Naive thymus-derived CD8-positive, alpha-beta T cell (primary cell): ENCODE measurements at places on chromosomes 5 and 9. TPM values are rescaled to one million over a fixed set of nuclear protein-coding genes. Genes with fewer than 3 reads are reported as not detected.

The TXNDC8 gene
- not detected for total RNA-seq

GRCh38 chr5:76867827-76868693 is 18.2 kb downstream of the S100Z start:
- DNase-seq, result peak; percentile 50
- H3K27ac ChIP-seq, result no peak overlapping the region
- H3K27me3 ChIP-seq, result no peaks in the 10 kb centered on the region

DNA sequence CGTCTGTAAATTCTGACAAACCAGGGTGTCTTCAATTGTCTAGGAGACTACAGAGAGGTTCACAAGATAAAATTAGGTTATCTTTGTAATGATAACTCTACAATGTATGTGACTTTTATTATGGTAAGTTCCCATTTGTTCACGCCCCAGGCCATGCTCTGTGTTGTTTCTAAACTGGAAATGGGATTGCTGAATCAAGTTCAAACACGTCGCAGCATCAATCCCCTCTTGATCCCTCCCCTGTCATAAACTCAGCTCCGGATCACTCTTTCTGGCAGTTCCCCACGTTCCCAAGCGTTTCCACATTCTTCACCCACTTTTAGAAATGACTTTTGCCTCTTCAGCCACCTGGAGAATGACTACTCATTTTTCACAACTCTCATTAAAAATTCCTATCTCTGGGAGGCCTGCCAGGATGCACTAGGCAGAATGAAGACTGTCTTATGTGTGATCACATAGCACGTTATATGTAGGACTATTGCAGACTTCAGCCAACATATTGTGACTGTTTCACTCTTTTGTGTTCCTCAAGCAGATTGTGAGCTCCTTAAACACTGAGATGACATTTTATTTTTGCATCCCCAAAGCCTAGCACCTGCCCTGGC is 1124.2 kb upstream of the WWC1 start:
- DNase-seq, result no peak
- H3K4me1 ChIP-seq, result no peaks in the 10 kb centered on the region
- no peaks in the 10 kb centered on the region for H3K27me3 ChIP-seq
- H3K36me3 ChIP-seq, result no peaks in the 10 kb centered on the region

- no peak overlapping the region for H3K4me3 ChIP-seq
- no peaks in the 10 kb centered on the region for H3K4me1 ChIP-seq
- no peaks in the 10 kb centered on the region for H3K36me3 ChIP-seq
- H3K27me3 ChIP-seq, result no peaks in the 10 kb centered on the region
- no peak for DNase-seq
- no peak overlapping the region for H3K27ac ChIP-seq
Observed at GRCh38 chr9:89841456-89841855, 236.6 kb downstream of the GADD45G start.

The SPINK7 gene
- not detected for total RNA-seq

The GPR151 gene
- not detected for total RNA-seq

The NME5 gene
- not detected for total RNA-seq

The RIGI gene
- 22.6 TPM for total RNA-seq

The PGM5 gene
- total RNA-seq, result not detected

- DNase-seq, result peak; percentile 71
- H3K4me3 ChIP-seq, result no peak overlapping the region
- peak overlapping the region; percentile 62 for H3K27ac ChIP-seq
- H3K27me3 ChIP-seq, result no peaks in the 10 kb centered on the region
- peaks cover 10% of the 10 kb centered on the region for H3K36me3 ChIP-seq
Observed at GRCh38 chr9:133403766-133404453, 13.9 kb downstream of the REXO4 start.

The LCN12 gene
- 2.7 TPM for total RNA-seq

GRCh38 chr5:3602785-3603502 is 7.3 kb downstream of the IRX1 start:
- peaks cover 85% of the 10 kb centered on the region for H3K27me3 ChIP-seq
- no peak overlapping the region for H3K4me3 ChIP-seq
- DNase-seq, result no peak
- H3K27ac ChIP-seq, result no peak overlapping the region
- H3K36me3 ChIP-seq, result peaks cover 6% of the 10 kb centered on the region
- H3K4me1 ChIP-seq, result peaks cover 18% of the 10 kb centered on the region

DNA sequence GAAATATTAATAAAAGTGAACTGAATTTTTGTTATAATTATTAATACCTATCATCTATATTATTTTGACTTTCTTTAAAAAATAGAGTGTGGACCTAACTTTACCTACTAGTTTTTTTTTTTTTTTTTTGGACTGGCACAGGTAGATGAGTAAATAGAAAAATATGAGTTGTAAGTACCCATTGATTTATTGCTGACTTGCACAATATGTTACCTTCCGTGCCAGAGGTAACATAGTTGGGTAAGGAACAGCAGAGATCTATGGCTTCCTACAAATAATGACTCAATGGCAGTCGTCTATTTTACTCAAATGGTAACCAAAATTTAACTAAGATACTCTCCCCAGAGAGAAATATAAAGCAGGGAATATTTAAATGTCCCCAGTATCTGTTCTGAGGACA is 1212.8 kb downstream of the PTPRD start:
- no peaks in the 10 kb centered on the region for H3K4me1 ChIP-seq
- no peak overlapping the region for H3K4me3 ChIP-seq
- H3K36me3 ChIP-seq, result no peaks in the 10 kb centered on the region
- H3K27me3 ChIP-seq, result no peaks in the 10 kb centered on the region

The MEIKIN gene
- 2.7 TPM for total RNA-seq

The MPDZ gene
- total RNA-seq, result not detected

- no peak for DNase-seq
- no peaks in the 10 kb centered on the region for H3K36me3 ChIP-seq
- no peaks in the 10 kb centered on the region for H3K4me1 ChIP-seq
- no peak overlapping the region for H3K4me3 ChIP-seq
Observed at GRCh38 chr5:122761115-122761514, 13.8 kb upstream of the SNX2 start.
